ENCODE measurements at places on chromosomes 3 and 15.

GRCh38 chr3:98812851-98813374 is 49.8 kb downstream of the ST3GAL6 start:
- DNase-seq, result no peak

GRCh38 chr3:9409981-9410854 is 12.8 kb downstream of the SETD5 start:
- no peak for DNase-seq

GRCh38 chr3:181712226-181712552 is 464 bp downstream of the SOX2 start:
- DNase-seq, result no peak

- DNase-seq, result no peak
Measured at GRCh38 chr3:12471241-12471640, 13.0 kb upstream of the TSEN2 start.

DNA sequence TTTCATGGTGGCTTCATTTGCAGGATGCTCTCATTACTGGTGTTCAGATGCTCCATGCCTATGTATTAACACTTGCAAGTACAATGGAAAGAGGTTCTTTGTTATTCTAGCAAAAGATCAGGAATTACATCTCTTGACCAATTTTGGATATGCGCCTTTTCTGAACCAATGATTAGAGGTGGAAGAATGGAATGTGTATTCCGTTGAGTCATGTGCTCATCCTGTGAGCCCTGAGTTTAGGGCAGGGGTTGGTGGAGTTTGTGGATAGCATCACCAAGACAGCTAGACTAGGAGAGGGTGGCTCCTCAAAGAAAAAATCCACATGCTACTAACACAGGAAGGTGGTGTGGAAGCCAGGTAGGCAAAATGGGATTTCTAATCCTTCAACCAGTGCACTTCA is 80.7 kb upstream of the SLC25A26 start:
- DNase-seq, result no peak

GRCh38 chr15:96147267-96147666 is 183.2 kb upstream of the NR2F2 start:
- DNase-seq, result no peak

DNA sequence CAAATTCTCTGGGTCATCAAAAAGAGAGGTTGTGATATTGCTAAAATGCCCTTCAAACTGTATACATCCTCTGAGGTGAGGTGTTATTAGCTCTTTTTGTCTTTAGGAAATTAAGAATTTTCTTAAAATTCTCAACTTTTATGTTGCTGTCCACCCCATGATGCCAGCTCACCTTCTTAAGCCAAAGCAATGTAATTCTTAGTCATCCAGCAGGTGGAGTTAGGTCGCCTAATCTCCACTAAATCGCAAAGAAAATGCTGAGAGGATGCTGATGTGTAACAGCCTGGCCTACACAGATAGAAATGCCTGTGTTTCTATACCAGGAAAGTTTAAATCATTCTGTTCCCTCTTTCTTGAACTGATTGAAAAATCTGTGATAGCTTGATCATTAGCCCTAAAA is 770.2 kb upstream of the ALCAM start:
- peak; percentile 2 for DNase-seq

- no peak for DNase-seq
Measured at GRCh38 chr3:133838296-133838789, 32.7 kb downstream of the SRPRB start.

DNA sequence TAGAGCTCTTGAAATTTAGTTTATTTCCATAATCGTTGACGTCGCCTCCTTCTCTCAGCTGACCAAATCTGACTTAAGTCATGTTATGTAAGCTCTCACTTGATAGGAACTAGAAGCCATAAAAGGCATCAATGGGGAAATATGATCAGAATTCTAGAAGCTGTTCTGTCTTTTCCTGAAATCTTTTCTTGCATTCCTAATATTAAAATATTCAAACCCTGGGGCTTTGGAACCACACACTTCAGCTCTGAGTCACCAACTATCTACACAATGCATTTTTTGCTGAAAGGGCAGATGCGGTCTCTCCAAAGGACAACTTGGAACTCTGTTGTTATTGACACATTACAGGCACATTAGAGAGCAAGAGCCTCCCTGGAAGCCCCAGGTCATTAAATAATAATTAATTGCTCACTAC is 91.3 kb downstream of the LARS2 start:
- no peak for DNase-seq

DNA sequence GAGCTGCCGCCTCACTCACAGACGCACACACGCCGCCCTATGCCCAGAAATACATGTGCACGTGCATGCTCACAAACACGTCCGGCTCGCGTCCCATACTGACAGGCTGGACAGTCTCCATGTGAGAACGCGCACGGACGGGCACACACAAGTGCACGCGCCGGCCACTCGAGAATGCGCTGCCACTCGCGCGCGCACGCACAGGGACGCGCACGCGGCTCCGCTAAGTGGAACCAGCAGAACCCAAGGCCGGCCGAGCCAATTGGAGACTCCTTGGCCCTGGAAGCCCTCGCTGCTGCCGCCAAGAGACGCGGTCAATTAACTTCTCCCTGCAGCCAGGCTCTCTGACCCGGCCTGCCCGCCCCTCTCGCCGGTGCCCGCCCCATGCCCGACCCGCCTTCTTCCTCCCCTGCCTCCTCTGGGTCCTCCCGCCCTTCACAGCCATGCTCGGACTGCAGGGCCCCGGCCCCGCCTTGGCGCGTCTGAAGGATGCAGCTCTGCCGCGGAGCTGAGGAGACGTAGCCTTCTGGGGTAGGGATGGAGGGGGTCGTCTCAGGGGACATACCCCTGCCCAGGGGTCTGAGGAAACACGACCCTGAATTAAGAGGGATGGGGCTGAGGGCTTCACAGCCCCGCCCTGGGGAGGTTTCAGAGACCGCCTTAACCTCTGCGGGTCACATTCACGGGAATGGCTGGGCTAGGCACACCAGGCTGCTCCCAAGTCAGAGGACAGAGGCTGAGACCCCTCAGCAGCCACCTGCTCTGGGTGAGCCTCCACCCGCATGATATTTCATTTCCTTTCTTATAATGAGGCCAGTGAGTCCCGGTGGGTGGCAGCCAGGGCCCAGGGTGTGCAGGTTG is 15.0 kb downstream of the PTH1R start:
- DNase-seq, result no peak
